Pancreas (tissue), 10 donors: ENCODE measurements at places on chromosomes 1 and 21.

- no peaks in the 10 kb centered on the region for H3K4me1 ChIP-seq
- no peaks in the 10 kb centered on the region for H3K36me3 ChIP-seq
- no peak for DNase-seq
- no peak overlapping the region for H3K4me3 ChIP-seq
Observed at GRCh38 chr1:92105546-92106081, 25.5 kb downstream of the BTBD8 start.

- no peaks in the 10 kb centered on the region for H3K36me3 ChIP-seq
- H3K4me1 ChIP-seq: no peaks in the 10 kb centered on the region
- no peak overlapping the region for H3K27ac ChIP-seq
- no peak for DNase-seq
- H3K4me3 ChIP-seq: no peak overlapping the region
Observed at GRCh38 chr1:169914531-169914930, 20.8 kb upstream of the SCYL3 start.

DNA sequence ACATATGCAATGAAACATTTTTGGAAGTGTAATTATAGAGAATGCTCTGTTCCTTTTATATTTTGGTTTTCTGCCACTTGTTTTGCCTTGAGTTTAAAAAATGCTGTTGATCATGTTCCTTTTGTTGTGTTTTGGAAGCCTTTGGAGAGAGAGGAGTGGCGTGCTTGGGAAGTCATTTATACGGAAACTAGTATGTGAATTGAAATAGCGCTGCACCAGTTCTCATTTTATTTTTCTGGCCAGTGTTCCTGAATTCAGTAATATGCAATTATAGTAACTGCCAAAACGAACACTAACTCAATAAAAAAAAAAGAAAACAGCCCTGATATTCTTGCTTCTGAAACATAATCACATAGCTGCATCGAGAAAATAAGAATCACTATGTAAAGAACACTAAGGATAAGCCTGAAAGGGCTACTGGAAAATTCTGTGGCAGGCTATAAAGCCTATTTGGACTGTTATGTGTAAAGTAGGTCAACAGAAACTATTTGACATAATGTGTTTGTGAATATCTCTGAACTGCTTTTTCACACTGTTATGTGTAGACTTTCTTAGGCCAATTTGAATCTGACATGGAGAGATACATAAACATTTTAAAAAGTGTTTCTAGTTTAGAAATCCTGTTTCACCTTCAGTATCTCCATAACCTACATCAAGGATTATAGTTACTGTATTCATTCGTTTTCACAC is 742.0 kb downstream of the KCNT2 start:
- no peaks in the 10 kb centered on the region for H3K4me1 ChIP-seq
- H3K36me3 ChIP-seq: no peaks in the 10 kb centered on the region
- no peak for DNase-seq
- no peak overlapping the region for H3K4me3 ChIP-seq
- no peak overlapping the region for H3K27ac ChIP-seq
- H3K27me3 ChIP-seq: no peaks in the 10 kb centered on the region

GRCh38 chr1:14614341-14614740 is 15.9 kb downstream of the KAZN start:
- H3K4me1 ChIP-seq: no peaks in the 10 kb centered on the region
- H3K27me3 ChIP-seq: no peaks in the 10 kb centered on the region
- H3K36me3 ChIP-seq: no peaks in the 10 kb centered on the region
- no peak overlapping the region for H3K4me3 ChIP-seq

DNA sequence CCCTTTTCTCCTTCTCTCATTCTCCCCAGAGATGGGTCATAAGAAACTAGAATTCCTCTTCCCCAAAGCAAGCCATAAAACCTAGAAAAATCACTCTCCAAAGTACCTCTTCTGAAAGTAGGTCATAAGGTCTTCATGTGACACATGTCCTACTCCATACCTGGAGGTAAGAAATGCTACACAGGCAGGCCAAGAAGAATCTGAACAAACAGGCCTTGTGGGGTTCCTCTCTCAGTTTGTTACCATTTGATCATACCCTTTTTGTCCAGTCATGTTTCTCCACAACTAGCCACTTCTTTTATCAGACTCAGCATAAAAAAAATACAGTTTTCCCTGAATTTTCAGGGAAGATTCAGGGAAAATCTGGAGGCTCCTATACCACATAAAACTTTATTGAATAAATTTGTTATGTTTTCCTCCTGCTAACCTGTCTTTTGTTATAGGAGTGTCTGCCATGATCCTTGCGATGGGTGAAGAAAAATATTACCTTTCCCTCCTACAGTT is 134.4 kb upstream of the LMO4 start:
- no peak overlapping the region for H3K27ac ChIP-seq
- H3K36me3 ChIP-seq: no peaks in the 10 kb centered on the region
- DNase-seq: no peak
- no peaks in the 10 kb centered on the region for H3K27me3 ChIP-seq
- no peak overlapping the region for H3K4me3 ChIP-seq

DNA sequence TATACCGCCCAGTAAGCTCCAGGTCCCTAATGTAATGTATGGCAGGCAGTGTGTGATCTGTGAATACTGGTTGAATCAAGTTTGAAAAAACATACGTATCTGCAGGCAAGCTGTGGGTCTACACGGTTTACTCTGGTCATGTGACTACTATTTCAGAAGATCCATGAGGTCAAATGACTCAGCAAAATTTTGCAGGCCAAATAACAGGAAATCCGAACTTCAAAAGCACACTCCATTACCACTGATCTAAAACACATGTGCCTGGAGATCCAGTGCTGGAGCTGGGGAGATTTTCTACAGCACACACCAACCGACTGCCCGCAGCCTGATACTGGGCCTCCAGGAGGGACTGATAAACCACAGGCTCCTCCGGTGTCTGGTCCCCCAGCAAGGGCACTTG is 64.5 kb upstream of the SLC44A3 start:
- H3K4me1 ChIP-seq: peaks cover 32% of the 10 kb centered on the region
- no peak for DNase-seq
- no peaks in the 10 kb centered on the region for H3K36me3 ChIP-seq
- no peaks in the 10 kb centered on the region for H3K27me3 ChIP-seq

- no peak overlapping the region for H3K4me3 ChIP-seq
- H3K27ac ChIP-seq: no peak overlapping the region
- no peak for DNase-seq
- H3K36me3 ChIP-seq: no peaks in the 10 kb centered on the region
- no peaks in the 10 kb centered on the region for H3K27me3 ChIP-seq
- no peaks in the 10 kb centered on the region for H3K4me1 ChIP-seq
Observed at GRCh38 chr1:24250224-24250623, 63.1 kb upstream of the IFNLR1 start.

DNA sequence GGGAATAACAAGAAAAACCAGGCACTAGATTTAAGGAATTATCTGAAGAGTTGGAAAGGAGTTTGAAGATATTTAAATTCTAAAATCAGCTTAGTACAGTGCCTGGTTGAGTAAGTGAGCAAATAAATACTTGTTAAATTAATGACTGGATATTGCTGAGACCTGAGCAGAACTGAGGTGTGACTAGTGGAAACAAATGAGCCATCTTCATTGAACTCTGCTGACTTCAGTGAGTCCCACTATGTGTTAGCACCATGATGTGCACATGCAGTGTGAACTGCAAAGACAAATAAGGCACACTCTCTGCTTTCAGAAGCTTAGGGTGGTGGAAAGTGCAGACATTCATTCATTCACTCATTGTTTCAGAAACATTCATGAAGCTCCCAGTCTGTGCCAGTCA is 48.7 kb downstream of the ELAPOR1 start:
- no peak overlapping the region for H3K4me3 ChIP-seq
- no peaks in the 10 kb centered on the region for H3K36me3 ChIP-seq

DNA sequence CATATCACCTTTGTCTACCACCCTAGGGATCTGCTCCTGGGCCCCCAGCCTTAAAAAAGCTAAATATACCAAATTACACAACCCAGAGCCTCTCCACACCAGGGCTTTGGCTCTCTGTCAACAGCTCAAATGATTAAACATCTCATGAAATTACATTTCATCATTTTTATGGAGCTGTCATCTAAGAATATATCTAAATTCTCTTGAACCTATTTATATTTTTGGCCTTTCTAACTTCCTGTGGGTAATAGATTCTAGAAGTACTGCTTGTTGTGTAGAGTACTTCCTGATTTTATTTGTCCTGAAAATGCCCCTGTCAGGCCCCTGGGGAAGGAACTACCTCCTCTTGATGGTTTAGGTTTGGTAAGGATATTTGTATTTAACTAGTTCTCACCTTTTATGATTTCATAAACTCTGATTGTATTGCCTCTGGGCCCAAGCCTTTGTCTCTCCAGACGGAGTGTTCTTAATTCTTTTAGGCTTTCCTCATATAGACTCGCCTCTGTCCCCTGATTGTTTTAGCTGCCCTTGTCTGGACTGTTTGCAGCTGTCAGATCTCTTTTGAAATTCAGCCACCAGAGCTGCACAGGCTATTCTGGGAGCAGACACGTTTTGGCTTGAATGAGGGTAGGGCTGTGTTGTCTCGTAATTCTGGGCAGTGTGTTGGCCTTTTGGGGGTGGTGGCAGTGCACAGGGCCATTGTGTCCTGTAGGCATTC is 16.6 kb downstream of the MYOG start:
- DNase-seq: no peak
- no peaks in the 10 kb centered on the region for H3K27me3 ChIP-seq
- H3K27ac ChIP-seq: no peak overlapping the region
- no peaks in the 10 kb centered on the region for H3K4me1 ChIP-seq
- no peak overlapping the region for H3K4me3 ChIP-seq
- no peaks in the 10 kb centered on the region for H3K36me3 ChIP-seq

- H3K27ac ChIP-seq: peak overlapping the region; percentile 41
- no peaks in the 10 kb centered on the region for H3K27me3 ChIP-seq
- no peak overlapping the region for H3K4me3 ChIP-seq
Observed at GRCh38 chr21:34724857-34725195, 56.0 kb downstream of the CLIC6 start.

DNA sequence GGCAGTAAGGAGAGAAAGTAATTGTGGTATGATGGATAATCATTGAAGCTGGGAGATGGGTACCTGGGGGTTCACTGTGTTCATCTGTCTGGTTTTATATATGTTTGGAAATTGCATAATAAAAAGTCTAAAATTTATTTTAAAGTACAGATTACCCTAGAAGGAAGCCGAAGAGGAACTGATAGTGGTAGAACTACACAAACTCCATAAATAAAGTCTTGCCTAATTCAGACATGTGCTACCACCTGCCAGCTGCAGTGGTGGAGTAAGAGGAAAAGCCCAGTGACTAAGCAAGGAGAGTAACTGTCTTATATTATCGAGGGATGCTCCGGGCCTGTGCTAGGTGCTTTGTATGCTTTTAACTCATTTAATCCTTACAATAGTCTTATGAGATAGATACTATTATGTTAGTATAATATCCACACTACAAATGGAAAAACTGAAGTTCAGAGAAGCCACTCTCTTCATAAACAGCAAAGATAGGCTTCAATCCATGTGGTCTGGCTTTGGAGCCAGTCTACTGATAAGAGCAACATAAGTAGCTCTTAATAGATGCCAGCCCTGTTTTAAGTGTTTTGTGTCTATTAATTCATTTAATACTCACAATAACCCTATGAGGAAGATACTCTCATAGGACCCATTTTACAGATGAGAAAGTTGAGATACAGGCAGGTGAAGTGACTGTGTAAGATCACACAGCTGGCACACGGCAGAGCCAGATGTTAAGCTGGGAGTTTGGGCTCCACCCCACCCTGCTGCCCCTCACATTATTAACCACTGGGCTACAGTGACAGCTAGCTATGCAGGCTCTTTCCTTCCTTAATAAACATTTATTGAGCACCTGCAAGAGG is 56.8 kb upstream of the HNRNPU start:
- no peak overlapping the region for H3K27ac ChIP-seq
- H3K4me1 ChIP-seq: no peaks in the 10 kb centered on the region
- DNase-seq: no peak
- no peak overlapping the region for H3K4me3 ChIP-seq

DNA sequence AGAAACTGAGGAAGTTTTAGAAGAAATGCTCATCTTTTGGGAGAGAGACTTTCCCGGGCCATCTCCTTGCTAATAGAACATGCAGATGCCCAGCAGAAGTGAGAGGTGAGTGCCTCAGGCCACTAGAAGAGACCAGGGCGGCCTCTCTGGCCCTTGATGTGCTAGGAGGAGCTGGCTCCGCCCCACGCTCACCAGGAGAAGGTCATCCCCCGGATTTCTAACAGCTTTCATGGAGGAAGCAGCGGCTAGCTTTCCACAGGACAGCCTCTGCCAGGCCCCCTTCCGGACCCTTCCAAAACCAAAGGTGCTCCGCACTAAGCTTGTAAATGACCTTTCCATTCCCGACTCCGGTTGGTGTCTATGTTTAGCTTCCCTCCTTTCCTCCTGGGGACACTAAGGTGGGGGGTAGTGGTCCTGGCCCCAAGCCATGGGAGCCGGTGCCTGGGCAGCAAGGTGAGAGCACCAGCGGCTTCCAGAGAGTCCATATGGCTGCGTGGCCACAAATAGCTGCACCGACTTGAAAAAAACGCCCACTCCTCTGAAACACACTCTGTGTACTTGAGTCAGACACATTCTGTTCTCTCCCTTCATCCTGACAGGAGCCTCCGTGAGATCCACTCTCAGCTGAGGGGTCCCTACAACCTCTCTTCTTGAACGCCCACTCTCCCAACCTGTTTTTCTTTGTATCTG is 249.9 kb downstream of the TNR start:
- DNase-seq: no peak
- no peaks in the 10 kb centered on the region for H3K4me1 ChIP-seq
- no peak overlapping the region for H3K27ac ChIP-seq
- H3K36me3 ChIP-seq: no peaks in the 10 kb centered on the region
- H3K27me3 ChIP-seq: no peaks in the 10 kb centered on the region
- no peak overlapping the region for H3K4me3 ChIP-seq

DNA sequence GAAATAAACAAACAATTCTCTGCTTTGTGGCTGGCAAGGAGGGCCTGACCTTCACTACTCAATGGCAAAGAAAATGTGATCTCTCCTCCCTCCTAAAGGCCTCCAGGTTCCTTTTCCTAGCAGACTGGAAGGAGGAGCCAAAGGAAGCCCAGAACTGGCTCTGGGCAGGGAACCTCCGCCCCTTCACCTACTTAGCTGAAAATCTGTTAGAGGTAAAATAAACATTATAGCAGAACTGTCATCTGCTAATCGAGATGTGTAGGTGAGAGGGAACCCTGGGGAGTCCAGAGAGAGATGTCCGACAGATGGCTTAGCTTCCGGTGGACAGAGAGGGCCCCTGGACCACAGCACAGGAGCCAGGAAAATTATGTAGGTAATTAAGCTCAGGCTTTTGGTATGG is 75.2 kb upstream of the KCNA3 start:
- H3K4me3 ChIP-seq: no peak overlapping the region
- H3K27ac ChIP-seq: no peak overlapping the region
- no peaks in the 10 kb centered on the region for H3K36me3 ChIP-seq
- DNase-seq: no peak
- H3K27me3 ChIP-seq: no peaks in the 10 kb centered on the region

DNA sequence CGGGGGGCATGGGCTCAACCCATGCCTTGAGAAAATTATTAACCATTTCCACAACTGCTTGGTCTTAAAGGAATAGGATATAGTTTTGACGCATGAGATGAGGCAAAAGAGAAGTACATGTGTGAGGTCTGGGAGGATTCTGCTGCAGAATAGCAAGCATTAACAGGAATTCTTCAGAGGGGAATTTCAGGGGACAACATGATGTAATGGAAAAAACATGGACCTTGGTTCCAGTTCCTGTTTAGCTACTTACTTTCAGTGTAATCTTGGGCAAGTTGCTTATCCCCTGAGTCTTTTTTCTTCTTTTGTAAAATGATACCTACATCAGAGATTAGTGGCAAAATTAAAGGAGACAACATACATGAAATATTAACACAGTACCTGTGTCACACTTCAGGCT is 85.6 kb downstream of the PRRX1 start:
- H3K4me3 ChIP-seq: no peak overlapping the region
- H3K4me1 ChIP-seq: no peaks in the 10 kb centered on the region
- no peak overlapping the region for H3K27ac ChIP-seq
- no peaks in the 10 kb centered on the region for H3K36me3 ChIP-seq

GRCh38 chr1:237867380-237867888 is 23.3 kb downstream of the ZP4 start:
- no peak overlapping the region for H3K27ac ChIP-seq
- H3K36me3 ChIP-seq: no peaks in the 10 kb centered on the region
- no peak overlapping the region for H3K4me3 ChIP-seq
- no peaks in the 10 kb centered on the region for H3K4me1 ChIP-seq
